ENCODE measurements at places on chromosomes 1 and 21.

DNA sequence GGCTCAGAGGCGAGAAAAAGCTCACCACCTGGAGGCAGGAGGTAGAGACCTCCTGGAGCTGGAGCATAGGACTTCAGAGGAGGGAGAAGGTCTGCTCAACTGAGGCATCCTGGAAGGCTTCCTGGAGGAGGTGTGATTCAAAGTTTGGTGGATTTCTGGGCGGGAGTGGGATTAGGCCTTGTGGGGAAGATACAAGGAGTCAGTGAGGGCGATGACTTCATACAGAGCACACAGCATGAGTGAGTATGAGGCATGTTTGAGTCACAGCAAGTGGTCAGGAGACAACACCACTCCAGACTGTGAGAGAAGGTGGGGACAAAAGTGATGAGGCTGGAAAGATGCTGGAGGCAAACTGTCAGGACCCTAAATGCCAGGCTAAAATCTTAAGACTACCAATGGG is 77.6 kb downstream of the MATN1 start:
- DNase-seq = no peak

DNA sequence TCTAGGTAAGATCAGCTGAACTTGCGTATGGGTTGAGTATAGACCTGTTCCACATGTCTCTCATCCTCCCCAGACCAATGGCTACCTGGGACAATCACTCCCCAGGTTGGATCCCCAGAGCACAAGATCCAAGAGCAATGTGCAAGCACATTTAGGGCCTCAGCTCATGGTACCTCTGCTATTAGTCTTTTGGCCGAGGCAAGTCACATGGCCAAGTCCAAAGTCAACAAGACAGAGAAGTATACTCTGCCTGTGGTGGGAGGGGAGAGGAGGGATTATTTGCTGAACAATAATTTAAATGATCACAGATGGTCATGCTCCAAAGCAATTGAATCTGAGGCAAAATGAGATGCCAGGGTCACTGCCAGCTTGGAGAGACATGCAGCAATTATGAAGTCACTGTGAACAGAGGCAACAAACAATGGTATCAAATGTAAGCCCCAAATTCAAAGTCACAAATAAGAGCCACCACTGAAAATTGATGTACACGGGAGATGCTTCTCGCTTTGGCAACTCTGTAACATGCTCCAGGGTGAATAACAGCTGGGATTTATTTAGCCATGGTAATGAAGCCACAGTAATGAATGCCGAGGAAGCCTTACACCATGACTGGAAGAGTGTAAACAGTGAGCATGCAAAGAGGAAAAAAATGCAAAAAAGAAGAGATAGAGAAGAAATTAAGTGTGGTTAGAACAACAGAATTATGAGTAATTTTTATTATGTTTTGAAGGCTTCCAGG is 149.1 kb downstream of the ZNF281 start:
- DNase-seq = peak; percentile 89

GRCh38 chr21:36914244-36915013 is 52.0 kb downstream of the HLCS start:
- no peak for DNase-seq

DNA sequence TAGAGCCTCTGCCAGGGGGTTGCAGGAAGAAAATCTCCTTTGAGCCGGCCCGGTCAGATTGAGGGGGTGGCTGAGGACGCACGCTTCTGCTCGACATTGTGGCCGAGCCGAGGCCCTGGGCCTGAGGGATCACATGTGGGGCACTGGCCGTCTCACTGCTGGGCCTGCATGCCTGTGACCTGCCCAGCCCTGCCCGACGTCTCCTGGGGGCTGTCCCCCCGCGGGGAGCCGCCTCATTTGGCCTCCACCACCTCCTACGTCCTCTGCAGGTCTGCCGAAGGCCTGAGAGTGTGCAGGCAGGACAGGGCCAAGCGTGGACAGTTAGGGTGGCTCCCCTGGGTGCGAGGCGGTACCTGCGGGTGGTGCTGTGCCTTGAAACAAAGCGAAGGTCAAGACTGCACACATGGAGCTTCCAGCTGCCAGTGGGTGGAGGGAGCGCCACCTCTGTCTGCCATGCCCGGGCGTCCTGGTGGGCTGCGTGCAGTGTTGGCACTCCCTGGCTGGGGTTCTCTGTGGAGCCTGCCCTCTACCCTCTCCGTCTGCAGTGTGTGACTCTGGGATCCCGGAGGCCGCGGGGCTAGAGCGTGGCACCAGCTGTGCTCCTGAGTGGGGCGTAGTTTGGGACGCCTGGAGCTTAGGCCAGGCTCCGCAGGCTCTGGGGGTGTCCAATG is 51.7 kb downstream of the PCNT start:
- DNase-seq = no peak

GRCh38 chr1:12505231-12505630 is 112.8 kb downstream of the DHRS3 start:
- DNase-seq = no peak

- DNase-seq = no peak
Observed at GRCh38 chr1:62844030-62844429, 60.1 kb downstream of the ATG4C start.

DNA sequence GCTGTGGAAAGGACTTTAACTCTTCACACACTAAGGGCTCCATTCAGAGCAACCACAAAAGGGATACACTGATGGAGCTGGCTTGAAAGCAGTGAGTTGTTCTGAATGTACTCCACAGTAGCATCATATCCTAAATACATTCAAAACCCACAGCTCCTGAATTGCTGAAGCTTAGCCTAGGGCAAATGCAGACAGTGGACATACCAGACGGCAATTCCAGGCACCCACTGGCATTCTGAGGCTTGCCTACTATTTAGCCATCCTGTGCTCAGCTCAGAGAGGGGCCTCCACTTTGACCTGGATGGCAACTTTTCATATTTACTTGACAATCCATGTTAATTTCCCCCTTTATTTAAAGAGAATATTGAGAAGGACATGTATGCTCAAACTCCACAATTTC is 303.5 kb downstream of the NTNG1 start:
- no peak for DNase-seq

DNA sequence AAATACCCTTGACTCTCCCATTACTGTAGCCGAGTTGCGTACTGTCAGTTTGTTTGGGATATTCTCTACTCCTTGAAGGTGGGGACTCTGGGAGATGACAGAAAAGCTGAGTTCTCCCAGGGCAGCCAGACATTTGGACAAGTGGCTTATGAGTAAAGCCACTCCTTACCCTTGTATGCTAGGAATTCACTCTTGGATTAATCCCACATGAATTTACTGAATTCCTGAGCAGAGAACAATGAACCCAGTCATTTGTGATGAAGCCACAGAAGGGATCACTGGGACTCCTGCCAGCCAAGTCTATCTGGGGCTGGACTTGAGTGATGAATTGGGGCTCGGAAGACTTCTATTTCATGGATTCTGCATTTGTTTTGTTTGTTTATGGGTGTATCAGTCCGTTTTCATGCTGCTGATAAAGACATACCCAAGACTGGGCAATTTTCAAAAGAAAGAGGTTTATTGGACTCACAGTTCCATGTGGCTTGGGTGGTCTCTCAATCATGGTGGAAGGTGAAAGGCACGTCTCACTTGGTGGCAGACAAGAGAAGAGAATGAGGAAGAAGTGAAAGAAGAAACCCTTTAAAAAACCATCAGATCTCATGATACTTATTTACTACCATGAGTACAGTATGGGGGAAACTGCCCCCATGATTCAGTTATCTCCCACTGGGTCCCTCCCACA is 25.1 kb downstream of the C1orf116 start:
- no peak for DNase-seq

Measured in NCI-H2081 (cell line).